ENCODE measurements at places on chromosomes 6 and 20.

DNA sequence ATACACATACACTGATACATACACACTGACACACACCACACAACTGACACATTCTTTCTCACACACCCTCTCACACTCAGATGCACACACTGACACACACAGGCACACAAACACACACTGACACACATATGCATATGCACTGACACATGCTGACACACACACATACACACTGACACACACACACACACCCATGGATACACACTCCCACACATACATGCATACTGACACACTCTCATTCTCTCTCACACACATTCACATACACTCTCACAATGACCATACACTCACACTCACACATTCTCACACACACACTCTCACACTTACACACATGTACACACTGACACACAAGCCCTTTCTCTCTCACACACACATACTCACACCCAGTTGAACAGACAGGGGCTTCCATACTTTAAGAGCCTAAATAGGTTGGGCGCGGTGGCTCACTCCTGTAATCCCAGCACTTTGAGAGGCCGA, 236.4 kb downstream of the LRFN2 start:
- DNase-seq: no peak

GRCh38 chr6:146574211-146574610, 24.6 kb upstream of the ADGB start:
- DNase-seq: no peak

DNA sequence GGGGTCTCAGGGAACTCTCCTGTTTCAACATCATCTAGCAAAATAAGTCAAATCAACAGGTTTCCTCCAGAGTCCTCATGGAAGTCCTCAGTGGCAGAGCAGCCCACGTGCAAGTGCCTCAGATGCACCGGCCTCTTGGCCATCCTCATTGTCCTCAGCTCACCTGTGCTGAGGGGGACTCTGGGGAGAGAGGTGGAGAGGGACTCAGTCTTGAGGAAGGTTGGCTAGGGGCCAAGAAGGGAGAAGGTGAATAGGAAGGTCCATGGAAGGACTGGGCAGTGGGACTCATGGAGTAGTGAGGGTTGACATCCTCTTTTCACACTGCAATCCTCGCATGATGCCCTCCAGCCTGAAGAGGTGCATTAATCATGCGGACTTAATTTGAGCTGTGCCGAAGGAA, 77.9 kb upstream of the DUSP22 start:
- no peak for DNase-seq

GRCh38 chr6:92364948-92365541, 1054.3 kb downstream of the EPHA7 start:
- DNase-seq: no peak

DNA sequence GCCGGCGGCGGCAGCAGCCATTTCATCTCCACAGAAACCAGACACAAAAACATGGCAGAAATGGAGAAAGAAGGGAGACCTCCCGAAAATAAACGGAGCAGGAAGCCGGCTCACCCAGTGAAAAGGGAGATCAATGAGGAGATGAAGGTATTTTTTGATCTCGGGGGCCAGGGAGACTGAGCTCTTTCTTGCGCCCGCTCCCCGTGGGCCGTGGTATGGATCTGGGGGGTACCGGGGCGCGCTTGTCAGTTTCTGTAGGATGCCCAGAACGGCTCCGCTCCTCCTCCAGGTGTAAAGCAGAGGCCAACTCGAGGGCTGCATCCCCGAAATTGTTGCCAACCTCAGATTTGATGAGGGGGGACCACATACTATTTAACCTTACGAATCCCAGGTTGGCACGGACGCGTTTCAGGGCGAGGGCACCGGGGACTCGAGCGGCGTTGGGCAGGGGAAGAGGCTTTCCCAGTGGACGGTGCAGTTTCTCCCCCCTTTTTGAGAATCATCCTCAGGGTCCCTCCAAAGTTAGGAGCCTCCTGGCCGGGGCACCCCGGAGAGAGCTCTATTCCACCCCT, 735 bp downstream of the SOBP start:
- DNase-seq: no peak

DNA sequence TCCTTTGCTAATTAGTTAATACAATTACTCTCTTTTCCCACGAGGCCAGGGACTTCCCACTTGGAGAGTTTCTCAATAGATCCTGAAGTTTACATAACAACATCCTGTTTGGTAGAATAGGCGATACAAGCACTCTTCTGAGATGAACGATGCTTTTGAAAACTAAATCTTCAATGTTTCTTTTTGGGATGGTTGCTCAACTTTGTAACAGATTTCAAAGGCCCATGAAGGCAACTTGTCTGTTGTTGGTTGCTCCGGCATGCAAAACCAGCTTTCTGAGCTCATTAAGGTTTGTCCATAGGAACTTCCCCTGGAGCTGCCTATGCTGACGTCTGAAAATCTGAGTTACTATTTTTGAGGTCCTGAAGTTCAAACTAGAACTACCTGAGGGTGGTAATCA, 25.9 kb upstream of the ROS1 start:
- DNase-seq: no peak

DNA sequence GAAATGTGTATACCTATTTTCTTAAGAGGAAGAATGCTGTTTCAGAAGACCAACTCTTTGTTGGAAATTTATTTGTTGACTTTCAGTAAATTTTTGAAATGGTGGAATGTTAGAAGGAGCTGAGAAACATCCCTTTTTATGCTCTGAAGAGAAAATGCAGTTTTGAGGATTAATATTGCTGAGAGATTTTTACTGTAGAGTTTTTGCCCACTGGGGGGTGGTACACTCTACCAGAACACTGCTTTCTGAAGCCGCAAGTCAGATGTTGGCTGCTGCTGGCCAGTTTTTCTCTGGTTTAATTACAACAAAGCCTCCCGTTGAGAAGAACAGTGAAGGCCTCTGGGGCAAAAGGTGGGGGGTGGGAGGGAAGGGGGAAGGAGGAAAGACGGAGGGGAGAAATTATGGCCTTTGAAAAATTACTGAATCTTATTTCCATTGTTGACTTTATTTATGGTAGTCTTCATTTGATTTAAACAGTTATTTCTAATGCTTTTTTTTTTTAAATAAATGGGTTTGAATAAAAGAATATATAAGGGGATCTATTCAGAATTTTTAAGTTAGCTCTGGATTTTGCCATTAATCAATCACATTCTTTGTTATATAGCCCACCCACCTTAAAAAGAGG, 3.0 kb downstream of the FLRT3 start:
- no peak for DNase-seq

DNA sequence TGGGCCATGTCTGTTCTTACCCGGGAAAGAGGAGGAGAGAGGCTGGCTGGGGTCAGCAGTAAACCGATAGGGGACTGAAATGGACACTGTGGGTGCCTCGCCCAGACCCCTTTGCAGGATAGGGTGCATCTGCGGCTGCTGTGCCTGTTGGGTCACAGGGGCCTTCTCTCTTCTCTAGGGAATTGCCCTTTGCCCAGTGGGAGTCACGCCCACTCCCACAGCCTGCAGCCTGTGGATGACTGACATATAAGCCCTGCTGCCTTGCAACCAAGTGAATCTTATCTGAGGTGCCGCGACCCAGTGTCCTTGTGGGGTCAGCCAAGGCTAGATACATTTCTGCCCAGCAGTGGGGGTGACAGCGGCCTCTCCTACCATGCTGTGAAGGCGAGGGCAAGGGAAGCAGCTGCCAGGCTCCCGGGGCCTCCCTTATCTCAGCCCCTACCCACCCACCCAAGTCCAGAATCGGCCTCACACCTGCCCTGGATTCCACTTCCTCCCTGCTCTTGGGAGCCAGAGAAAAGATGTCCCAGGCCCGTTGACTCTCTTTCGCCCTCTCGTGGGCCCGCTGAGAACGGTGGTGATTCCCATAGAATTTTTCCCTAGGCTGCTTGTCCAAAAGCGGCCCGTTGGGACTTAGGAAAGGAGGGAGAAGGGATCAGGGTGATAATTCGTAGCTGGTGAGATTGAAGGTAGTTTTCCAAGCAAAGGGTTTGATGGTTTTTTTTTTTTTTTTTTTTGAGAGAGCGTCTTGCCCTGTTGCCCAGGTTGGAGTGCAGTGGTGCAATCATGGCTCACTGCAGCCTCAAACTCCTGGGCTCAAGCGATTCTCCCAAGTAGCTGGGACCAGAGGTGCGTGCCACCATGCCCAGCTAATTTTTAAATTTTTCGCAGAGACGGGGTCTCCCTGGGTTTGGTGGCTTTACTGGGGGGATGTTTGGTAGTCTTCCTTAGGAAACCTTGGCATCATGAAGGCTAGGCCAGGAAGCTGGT, 76.4 kb upstream of the RNF24 start:
- DNase-seq: no peak

DNA sequence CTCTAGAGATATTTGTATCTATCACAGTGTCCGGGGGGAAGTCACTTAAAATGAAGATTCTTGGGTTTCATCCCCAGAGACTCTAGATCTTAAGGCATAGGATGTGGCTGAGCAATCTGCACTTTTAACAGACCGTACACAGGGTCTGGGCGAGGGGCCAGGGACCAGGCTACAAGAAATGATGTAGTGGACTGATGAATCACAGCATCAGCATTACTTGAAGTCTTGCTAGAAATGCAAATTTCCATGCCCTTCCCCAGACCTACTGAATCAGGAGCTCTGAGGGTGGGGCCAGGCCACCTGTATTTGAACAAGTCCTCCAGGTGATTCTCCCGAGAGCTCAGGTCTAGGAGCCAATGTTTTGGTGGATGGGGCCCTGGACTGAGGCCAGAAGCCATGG, 168.4 kb downstream of the DOK5 start:
- DNase-seq: no peak

GRCh38 chr20:51379601-51380341, 162.7 kb downstream of the NFATC2 start:
- DNase-seq: no peak

- no peak for DNase-seq
Observed at GRCh38 chr20:38725148-38725901, 1.0 kb downstream of the SLC32A1 start.

GRCh38 chr6:163825033-163825432, 410.5 kb downstream of the QKI start:
- no peak for DNase-seq

GRCh38 chr6:9224539-9224938, 789.2 kb upstream of the SLC35B3 start:
- DNase-seq: no peak

GRCh38 chr6:118400582-118400981, 147.5 kb upstream of the PLN start:
- no peak for DNase-seq

- DNase-seq: no peak
Observed at GRCh38 chr6:143528164-143528811, 16.8 kb upstream of the FUCA2 start.

DNA sequence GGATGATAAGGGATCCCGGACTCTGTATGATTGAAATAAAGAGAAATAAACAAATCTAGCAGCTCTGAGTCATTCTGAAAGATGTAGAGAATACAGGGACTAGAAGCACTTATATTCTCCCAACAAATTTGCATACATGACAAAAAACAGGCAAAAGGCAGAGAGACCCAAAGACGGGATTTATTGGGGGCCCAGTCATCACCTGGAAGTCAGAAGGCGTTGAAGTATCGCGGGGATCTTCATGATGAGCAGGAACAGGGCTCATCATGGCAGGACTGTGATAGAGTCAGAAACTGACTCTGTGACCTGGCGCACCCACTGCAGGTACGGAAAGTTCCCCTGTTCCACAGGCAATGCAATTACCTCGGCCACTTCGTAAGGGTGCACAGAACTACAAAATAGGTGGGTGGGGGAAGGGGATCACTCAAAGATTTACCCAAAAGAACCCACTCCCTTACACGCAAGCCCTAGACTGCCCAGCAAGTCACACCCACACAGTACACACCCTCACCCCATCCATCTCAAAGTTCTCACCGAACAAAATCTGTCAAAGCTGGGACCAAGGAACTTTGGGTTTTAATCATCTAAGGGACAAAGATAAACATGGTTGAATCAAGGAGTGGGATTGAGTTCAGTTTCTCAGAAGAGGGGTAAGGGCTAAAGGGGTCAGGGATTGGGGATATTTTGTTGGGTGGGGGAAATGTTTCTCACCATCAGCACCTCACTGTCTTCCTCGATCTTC, 1.4 kb downstream of the CUTA start:
- no peak for DNase-seq

- no peak for DNase-seq
Observed at GRCh38 chr6:44128020-44128917, 915 bp downstream of the TMEM63B start.

DNA sequence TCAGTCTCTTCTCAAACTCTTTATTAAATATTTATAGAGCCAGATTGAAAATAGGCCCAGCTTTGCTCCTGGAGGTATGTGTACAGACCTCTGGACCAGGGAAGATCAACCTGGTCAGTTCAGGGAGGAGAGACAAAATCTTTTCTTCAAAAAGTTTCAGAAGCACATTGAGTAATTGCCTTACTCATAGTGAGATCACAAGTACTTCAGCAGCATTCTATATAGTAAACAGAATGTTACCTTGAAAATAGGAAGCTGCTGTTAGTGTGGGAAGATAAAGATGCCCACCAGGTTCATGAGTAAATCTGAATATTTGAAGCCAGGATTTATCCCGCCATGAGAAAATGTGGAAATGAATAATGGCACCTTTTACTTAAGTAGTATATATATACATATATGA, 665.9 kb upstream of the CITED2 start:
- DNase-seq: no peak

- no peak for DNase-seq
Observed at GRCh38 chr6:113755449-113756289, 101.5 kb upstream of the MARCKS start.

- DNase-seq: no peak
Observed at GRCh38 chr6:34143884-34144580, 1.9 kb downstream of the GRM4 start.

DNA sequence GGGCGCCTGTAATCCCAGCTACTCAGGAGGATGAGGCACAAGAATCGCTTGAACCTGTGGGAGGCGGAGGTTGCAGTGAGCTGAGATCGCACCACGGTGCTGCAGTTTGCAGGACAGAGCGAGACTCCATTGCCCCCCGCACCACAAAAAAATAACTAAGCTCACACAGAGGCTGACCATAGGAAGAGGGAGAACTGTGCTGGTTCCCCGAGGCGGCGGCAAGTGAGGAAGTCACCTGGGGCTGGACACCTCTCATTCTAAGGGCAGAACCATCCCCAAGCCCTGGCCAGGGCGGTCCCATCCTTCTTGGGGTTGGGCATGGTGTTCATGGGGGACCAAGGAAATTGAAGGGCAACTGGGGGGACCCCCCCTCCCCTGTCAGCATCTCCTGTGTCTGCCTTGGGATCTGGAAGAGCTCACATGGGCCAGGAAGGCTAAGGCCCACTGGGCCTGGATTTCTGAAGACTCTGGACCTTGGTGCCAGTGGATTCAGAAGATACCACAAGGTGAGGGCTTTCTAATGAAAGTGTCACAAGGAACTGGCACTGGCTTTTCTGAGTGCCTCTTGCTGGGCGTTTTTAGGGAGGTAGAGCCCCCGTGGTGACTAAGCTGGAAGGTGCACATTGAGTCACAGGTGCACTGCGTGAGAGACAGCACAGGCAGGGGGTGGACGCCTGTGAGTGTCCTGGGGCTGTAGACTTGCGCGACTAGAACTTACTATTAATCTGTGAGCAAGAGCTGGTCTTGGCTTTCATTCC, 11.5 kb downstream of the IRF4 start:
- no peak for DNase-seq

Measured in activated CD4-positive, CD25-positive, alpha-beta regulatory T cell (primary cell).